ENCODE measurements at places on chromosomes 4 and X.
A peak's percentile ranks its signal among the peaks of the same experiment; 100 is the strongest.

- no peak for DNase-seq
These were observed 241.9 kb upstream of the SFRP2 start for GRCh38 chr4:154030746-154031145.

DNA sequence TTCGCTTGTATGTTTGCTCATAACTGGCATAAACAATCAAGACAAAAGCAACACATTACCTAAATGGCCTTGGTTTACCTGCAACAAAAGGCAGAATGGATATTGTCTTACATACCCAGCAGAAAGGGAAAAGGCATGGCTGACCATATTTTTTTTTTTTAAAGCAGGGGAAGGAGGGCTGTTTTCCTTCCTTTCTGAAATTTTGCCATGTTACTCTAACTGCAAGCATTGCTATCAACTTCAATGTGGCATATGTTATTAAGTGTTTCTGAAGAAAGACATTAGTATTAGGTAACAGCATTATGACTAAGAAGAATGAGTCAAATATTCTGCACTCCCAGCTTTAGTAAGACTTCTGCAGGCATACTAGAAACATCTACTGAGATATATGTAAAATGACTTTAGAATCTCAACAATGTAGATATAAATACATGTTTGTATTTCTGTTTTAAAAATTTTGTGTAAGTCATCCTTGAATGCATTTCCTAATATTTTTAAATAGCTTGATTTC is 512.6 kb upstream of the FAM241A start:
- no peak for DNase-seq

DNA sequence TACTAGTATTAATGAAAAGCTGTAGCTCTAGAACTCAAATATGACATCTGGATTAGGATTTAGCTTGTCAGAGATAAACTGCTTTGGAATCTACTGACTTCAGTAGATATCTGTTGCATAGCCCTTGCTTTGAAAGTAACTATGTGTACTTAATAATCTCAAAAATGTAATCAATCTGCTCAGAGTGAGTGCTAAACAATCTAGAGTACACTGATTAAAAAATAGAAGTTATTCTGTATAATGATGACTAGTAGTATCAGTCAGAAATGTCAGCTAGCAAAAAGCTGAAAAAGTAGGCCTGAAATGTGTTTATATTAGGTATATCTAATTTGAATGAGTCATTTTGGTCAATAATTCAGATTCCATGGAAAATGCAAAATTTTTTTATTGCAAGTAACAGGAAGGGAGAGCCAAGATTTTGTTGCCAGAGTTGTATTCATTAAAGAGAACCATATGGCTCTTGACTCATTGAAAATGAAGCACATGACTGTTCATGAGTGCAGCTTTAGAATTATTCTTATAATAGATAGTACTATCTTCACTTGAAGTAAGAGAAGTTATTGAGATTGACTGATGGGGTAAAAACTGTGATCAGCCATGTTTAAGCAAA is 20.0 kb downstream of the CLCN3 start:
- DNase-seq: no peak

GRCh38 chr4:147837854-147838253 is 106.0 kb downstream of the ARHGAP10 start:
- no peak for DNase-seq

DNA sequence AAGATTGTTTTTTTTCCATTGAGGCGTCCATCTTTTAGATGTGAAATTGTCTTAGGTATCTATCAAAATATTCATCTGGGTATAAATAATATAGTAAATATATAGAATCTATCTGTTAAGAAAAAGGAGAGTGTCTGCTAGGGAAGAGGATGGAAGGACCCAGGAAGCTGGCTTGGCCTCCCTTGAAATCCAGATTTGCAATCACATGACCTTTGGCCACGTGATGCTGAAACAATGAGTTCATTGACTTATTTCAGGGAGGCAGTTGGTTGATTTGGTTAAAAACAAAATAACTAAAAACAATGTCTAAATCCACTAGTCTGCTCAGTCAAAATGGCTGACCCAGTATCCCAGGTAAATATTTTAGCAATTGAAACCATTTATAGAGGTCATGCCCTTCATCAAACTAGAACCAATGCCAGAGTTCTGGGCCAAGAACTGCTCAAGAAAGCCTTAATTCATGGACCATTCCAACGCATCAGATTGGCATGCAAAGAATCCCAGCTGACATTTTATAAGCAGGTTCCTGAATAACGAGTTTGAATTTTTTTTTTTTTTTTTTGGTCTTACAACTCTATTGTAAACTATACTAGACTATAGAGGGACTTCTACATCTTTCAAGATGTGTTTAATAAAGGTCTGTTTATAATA is 172.7 kb downstream of the MID1 start:
- DNase-seq: no peak

DNA sequence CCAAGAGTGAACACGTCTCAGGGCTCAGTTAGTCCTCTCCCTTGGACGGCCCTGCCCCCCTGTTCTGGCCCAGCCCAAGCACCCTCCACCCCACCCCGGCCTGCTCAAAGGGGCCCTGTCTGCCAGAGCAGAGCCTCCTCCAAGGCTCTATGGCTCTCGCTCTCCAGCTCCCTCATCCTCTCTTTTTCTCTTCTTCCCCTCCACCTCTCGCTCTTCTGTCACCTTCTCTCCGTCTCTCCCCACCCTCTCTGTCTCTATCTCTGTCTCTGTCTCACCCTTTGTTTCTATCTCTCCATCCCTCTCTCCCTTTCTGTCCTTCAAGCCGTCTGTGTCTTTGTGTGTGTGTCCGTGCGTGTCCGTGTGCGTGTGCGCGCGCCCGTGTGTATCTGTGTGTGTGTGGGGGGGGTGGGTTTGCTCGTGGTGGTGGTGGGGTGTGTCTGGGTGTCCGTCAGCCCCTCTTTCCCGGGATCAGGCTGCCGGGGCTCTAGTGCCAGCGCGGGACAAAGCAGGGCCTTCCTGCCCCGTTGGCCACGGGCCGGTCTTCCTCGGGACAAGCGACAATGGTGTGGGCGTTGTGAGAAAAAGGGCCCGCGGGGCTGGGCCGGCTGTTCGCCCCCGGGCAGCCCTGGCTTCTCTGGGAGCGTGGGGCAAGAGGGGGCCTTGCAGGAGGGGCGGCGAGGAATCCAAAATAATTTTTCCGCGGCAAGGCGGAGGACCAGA is 8.7 kb downstream of the FRG2 start:
- DNase-seq: no peak

DNA sequence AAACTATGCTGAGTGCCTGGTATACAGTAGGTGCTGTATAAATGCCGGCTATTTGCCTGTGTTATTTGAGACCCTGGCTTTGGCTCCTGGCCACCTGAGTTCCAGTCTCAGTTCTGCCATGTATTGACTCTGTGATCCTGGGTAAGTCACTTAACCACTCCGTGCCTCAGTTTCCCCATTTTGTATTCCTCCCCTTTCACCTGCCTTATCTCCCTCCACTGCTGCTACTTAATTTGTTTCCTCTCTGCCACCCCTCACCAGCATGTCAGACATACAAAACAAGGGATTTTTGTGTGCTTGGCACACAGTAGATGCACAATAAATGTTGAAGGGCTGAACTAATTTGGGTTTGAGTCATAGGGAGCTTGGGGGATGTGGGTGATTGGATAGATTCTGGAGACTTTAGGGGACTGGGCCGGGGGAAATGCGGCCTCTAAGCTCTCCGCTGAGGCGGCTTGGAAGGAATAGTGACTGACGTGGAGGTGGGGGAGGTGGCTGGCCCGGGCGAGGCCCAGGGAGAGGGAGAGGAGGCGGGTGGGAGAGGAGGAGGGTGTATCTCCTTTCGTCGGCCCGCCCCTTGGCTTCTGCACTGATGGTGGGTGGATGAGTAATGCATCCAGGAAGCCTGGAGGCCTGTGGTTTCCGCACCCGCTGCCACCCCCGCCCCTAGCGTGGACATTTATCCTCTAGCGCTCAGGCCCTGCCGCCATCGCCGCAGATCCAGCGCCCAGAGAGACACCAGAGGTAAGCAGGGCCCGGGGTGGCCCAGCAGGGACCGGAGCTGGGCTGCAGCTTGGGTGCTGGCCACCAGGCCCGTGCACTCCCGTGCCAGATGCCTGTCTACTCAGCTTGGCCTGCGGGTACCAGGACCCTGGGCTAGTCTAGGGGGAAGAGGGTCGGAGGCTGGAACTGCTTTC is at the start of gene TIMP1:
Gene TIMP1 (plus strand): TSS at position 706 of the 917 bp plus-strand sequence. CDS start 980 bp downstream, outside the sequence.
- DNase-seq: peak; percentile 86

- DNase-seq: no peak
These were observed 175.8 kb upstream of the PITX2 start for GRCh38 chr4:110798687-110799086.

- peak; percentile 92 for DNase-seq
These were observed at the start of gene LDOC1 for GRCh38 chrX:141176586-141177451. LDOC1 (minus strand) TSS chrX:141177129; CDS start chrX:141177021, 108 bp downstream.

All from SK-N-SH (cell line).